Activated CD4-positive, CD25-positive, alpha-beta regulatory T cell (primary cell): ENCODE measurements at places on chromosomes 6 and 20.

DNA sequence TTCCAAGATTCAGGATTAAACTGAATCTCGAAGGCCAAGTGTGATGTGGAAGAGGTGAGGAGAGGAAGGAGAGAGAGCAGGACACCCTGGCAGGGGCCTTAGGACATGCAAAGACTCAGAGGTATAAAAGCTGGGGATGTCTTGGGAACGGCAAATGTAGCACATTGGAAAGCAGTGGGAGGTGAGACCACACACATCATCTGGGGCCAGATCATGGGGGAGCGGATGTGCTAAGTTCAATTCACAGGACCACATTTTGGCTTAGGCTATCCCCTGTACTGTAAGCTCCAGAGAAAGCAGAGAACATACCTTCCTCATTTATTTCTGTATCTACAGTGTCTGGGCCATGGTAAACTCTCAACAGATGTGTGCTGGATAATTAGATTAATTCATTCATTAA lies 59.5 kb upstream of the MBOAT1 start:
- DNase-seq: no peak

GRCh38 chr6:107554918-107555317 lies 65.0 kb downstream of the SOBP start:
- no peak for DNase-seq

DNA sequence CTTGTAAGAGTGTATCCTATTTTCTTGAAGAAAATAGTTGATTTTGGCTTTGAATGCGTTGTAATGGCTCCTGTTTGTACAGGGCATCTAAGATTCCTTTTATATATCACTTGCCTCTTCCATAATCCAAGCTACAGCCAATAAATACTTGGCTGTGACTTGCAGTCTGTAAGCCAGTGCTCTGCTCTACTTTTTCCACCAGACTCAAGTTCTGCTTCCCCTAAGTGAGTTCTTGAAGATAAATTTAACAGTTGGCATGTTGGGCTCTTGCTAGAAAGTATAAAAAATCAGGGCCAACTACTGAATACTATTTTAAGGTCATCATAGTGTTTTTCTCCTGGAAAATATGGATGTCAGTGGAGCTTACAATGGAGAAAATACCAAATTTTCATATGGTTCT lies 36.5 kb upstream of the SCGN start:
- DNase-seq: no peak

DNA sequence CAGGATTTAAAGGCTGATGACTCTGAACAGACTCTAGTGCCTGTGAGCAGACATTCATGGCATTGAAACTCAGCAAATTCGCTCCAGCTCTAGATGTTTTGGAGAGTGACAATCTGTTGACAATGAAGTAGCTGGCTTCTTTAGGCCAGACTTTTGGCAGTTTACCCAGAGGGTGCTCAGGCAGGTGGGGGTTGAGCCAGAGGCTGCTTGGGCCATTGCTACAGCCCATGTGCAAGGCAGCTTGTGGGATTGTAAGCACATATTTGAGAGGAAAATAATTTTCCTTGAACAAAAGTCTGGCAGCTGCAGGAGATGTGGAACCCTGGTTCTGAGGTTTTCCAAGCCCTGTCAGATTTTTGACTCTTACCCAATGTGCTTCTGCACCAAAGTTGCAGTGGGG lies 311.6 kb downstream of the CDC5L start:
- DNase-seq: no peak

GRCh38 chr20:10671221-10671918 lies 2.4 kb downstream of the JAG1 start:
- DNase-seq: no peak

DNA sequence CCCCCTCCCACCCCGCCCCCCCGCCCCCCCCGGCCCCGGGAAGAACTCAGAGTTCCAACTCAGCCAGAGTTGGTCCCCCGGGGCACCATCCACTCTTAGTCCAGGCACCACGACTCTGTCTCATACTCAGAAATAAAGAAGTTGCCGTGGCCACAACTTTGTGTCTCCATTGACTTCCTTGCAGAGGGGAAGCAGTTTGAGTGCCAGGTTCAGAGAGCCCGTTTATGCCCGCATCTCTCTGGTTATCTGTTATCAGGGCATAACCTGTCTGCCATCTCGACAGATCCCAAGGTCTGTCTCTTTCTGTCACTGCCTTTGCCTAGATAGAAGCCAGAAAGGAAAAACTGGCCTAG lies 605 bp downstream of the CDC5L start:
- DNase-seq: no peak

DNA sequence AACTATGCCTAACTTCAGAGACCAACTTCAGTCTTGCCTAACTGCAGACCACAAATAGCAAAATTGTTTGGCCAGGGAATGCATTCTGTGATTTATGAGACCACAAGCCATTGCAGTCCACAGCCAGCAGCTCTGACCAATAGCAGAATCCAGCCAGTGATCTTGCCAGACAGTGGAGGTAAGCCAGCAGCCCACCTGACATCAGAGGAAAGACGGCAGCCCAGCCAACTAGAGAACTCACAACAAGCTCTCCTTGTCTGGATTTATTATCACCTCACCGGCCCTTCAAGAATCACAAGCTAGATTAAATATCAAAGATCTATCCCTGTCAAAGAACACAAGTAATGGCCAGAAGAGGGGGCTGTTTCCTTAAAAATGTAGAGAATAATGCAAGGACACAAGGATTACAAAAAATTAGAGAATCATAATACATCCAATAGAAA lies 66.5 kb upstream of the SLC35F1 start:
- DNase-seq: no peak

DNA sequence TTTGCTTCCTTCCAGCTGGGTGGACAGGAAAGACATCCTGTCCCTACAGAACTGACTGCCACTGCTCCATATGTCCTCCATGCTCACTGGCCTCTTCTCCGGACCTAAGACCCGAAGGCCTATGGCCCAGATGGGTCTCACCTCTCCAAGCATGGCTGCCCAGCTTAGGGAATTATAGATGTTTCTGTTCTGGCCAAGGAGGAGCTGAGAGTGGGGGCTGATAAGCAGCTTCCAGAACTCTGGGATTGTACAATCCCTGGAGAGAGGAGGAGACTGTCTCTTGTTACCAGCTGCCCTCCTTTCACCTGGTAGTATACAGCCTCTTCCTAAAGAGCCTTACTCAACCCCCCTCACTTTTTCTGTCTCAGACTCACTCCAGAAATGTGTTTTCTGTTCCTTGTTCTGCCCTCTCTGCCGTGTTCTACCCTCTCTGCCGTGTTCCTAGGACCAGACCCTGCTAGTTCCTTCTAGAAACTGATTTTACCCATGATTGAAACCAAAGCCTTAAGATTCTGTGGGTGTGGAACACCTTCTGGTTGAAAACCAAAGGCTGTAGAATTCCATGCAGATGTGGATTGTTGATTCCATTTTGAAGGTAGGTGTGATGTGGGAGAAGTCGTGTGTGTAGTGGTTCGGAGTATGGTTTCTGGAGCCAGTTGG lies 28.7 kb downstream of the ANKS1A start:
- no peak for DNase-seq

GRCh38 chr6:72262254-72262653 lies 359.6 kb upstream of the KCNQ5 start:
- DNase-seq: no peak

- no peak for DNase-seq
Measured at GRCh38 chr20:3364323-3365013, 43.0 kb downstream of the DNAAF9 start.

DNA sequence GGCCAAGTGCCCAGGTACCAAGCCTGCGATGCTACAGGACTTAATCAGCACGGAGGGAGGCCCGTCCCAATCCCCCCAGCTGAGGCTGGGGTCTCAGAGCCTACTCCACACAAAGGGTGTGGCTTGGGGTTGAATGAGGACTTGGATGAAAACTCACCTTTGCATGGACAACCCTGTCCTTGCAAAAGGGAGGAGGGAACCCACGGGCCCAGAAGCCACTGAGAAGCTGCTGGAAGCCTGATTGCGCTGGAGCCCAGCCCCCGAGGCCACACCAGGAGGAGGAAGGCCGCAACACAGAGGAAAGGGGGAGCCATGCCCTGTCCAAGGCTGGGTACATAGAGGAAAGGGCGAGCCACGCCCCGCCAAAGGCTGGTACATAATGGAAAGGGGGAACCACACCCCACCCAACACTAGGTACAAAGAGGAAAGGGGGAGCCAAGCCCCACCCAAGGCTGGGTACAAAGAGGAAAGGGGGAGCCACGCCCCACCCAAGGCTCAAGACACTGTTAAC lies 158.8 kb downstream of the DLL1 start:
- DNase-seq: no peak

GRCh38 chr6:51090343-51090742 lies 271.7 kb downstream of the TFAP2B start:
- DNase-seq: no peak

- DNase-seq: no peak
Measured at GRCh38 chr6:114240796-114241195, 102.0 kb downstream of the HS3ST5 start.
